ENCODE measurements at places on chromosomes 4 and X.

DNA sequence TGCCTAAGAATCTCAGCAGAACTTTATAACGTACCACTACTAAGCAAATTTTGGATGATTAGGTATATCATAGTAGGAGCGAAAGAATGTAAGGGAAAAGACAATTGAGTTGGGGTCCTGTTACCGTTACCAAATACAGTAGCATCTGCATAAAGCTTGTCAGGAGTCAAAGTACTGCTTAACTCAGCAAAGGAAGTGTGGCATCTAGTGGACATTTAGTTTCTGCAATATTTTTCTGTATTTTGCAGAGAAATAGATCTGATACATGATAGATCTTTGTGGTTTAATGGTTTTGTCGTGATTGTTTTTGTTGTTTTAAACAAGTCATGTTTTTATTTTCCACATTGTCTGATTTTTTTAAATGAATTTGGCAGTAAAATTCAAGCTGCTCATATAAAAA, 81.0 kb upstream of the SMARCAD1 start:
- DNase-seq, result no peak

GRCh38 chrX:2855761-2856160, 27.0 kb downstream of the GYG2 start:
- no peak for DNase-seq

- no peak for DNase-seq
Observed at GRCh38 chrX:20633451-20633850, 366.7 kb upstream of the RPS6KA3 start.

DNA sequence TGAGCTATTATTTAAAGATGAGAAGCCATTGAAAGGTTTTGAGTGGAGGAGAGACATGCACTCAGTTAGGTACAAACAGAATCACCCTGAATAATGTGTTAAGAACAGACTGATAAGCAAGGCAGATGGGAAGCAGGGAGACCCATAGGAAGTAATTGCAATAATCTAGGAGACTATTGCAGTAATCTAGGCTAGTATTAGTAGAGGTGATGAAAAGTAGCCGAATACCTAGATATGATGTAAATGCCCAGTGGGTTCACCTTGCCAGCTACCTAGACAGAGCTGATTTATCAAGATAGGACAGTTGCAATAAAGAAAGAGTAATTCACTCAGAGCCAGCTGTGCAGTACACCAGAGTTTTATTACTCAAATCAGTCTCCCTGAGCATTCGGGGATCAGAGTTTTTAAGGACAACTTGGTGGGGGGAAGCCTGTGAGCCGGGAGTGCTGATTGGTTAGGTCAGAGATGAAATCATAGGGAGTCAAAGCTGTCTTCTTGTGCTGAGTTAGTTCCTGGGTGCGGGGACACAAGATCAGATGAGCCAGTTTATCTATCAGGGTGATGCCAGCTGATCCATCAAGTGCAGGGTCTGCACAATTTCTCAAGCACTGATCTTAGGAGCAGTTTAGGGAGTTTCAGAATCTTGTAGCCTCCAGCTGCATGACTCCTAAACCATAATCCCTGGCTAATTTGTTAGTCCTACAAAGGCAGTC, 427.5 kb downstream of the RPA4 start:
- no peak for DNase-seq

GRCh38 chr4:172707622-172708021, 461.0 kb upstream of the GALNT7 start:
- peak; percentile 86 for DNase-seq

DNA sequence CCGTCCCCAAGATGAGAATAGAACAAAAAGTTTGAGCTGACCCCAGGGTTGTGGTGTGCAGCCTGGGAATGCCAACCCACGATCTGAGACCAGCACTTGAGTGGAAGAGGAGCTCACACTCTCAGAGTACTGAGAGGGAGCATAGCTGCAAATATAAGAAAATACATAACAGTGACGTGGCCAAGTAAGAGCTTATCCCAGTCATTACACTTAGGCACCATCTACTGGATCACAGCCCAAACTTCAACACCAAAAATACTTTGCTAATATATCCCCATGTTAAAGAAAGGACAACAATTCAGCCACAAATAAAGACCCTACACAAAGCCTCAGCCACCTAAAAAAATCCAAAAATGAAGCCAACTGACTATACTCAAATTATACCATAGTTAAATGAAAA, 33.3 kb upstream of the CXCL6 start:
- no peak for DNase-seq

- DNase-seq, result no peak
Observed at GRCh38 chr4:57989430-57989829, 879.2 kb upstream of the IGFBP7 start.

GRCh38 chr4:79576429-79576753, 168.4 kb upstream of the GK2 start:
- DNase-seq, result peak; percentile 2

GRCh38 chr4:138614398-138615142, 372.4 kb upstream of the SLC7A11 start:
- no peak for DNase-seq

DNA sequence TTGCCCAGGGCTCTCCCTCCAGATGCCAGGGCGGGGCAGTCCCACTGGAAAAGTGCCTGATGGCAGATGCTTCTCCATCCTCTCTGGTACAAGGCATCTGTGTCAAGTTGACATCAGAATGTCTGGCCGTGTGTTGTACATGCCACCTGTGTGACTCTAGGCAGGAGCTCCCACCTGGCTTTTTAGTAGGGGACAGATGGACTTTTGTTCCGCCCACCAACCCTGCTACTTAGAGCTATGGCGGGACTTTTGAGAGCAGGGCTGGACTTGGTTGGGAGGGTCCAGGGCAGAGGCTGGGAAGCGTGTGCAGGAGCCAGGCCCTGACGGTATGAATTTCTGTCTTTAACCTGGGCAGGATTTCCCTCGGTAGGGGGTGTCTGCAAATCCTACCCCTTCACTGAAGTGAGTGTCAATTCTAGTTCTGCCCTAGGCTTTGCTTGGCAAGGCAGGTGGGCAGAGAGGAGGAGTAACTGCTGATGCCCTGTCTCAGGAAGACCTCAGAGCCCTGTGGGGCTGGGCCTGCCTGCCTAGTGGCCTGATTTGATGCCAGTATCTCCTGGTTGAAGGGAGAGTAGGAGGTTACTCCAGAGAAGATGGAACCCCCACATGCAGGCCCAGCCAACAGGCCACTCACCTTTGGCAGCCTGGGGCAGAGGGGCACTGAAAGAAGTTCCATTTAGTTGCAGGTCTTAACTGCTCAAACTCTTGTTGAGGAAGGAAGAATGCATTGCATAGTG, 99.1 kb downstream of the PJA1 start:
- no peak for DNase-seq

DNA sequence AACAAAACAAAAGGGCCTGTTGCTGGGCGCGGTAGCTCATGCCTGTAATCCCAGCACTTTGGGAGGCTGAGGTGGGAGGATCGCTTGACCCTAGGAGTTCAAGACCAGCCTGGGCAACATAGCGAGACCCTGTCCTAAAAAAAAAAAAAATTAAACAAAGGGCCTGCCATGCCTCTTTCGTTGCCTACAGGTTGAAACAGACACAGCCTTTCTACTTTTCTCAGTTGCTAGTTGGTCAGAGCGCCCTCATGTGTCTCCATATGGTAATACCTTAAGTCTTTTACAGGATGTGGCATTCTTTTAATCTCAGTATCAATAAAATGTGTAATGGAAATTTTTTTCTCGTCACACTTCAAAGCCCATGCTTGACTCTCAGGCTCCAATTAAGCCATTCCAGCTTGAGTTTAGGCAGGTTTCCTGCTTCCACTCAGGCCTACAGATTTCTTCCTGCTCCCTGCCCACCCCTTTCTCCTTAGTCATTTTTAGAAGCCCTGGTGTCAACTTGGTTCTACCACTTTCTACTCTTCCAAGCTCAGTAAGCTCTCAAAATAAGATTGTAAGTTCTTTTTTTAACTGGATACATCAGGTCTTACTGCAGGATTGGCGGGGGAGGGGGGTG, 4.6 kb upstream of the SOWAHD start:
- DNase-seq, result peak; percentile 5

DNA sequence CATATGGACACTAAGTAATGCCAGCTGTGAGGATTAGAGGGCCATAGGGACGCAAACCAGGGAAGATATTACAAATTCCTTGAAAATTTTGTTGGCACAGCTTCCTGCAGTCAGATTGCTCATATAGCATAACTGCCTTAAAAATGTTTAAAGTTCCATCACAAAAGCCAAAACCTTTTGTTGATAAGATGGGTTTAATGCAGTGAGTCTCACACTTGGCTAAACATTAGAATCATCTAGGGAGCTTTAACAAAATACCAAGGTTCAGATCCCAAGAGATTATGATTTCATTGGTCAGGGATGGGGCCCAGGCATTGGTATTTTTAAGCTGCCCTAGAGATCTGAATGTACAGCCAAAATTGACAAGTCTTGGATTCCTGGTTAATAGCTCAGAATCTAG, 376.5 kb upstream of the MAD2L1 start:
- no peak for DNase-seq

- no peak for DNase-seq
Observed at GRCh38 chr4:42396752-42397634, at the start of gene SHISA3. Gene SHISA3 (plus strand): TSS chr4:42397488. CDS start chr4:42398057, 569 bp downstream.

- no peak for DNase-seq
Observed at GRCh38 chr4:147830987-147831386, 99.1 kb downstream of the ARHGAP10 start.

GRCh38 chr4:163558539-163559044, 64.1 kb downstream of the TMA16 start:
- DNase-seq, result no peak

GRCh38 chrX:148500423-148501385, at the start of gene AFF2:
Gene AFF2 (plus strand): TSS chrX:148500617. CDS start chrX:148501098, 481 bp downstream.
- DNase-seq, result peak; percentile 69

DNA sequence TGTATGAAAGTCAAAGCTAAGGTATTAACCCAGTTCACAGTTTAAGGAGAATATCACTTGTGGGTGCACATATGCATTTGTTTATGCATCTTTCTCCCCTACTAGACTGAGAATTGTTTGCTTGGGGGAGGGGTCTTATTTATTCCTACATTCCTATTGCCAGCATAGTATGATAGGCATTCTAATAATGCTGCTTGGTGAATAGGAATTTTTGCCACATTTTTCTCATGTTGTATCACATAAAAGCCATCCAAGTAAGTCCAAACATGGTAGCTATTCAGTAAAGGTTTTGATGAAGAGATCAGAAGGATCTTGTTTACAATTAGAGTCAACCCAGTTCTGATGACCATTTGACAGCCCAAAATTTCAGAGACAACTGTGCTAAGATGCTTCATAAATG, 48.6 kb downstream of the ASB9 start:
- DNase-seq, result no peak

DNA sequence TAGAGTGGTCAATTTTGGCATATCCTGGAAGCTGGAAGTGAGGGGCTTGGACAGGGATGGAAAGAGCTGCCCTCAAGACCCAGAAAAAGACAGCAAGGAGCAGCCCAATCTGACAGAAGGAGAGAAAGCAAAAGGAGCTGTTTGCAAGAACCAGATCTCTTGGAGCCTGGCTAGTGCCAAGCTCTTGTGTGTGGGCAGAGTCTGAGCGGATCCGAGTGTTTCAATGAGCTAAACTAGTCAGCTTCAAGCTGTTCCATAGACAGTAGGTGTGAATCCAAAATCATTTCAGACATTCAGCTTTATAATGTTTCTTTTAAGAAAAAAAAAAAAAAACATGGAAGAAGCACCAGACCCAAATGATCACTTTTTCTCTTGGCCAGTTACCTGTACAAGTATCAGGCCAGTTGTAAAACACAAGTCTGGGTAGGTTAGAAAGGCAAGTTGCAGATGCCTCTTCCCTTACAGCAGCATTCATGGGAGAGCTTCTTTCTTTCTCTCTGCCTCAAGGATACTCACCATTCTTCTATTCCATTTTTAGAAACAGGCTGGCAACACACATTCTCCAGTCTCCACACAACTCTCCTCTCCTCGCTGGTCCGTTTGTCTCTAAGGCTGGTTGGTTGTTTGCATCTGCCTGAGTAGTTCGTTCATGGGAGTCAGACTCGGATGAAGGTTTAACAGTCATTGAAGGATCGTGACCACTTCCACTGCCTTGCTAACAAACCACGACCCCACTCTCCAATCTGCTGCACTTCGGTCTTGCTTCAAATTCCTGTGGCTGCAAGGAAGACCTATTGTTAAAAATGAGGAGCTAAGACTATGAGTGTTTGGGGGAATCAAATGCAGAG, 105.2 kb upstream of the GATB start:
- DNase-seq, result no peak

GRCh38 chr4:104989371-104989770, 157.3 kb upstream of the TET2 start:
- peak; percentile 43 for DNase-seq

DNA sequence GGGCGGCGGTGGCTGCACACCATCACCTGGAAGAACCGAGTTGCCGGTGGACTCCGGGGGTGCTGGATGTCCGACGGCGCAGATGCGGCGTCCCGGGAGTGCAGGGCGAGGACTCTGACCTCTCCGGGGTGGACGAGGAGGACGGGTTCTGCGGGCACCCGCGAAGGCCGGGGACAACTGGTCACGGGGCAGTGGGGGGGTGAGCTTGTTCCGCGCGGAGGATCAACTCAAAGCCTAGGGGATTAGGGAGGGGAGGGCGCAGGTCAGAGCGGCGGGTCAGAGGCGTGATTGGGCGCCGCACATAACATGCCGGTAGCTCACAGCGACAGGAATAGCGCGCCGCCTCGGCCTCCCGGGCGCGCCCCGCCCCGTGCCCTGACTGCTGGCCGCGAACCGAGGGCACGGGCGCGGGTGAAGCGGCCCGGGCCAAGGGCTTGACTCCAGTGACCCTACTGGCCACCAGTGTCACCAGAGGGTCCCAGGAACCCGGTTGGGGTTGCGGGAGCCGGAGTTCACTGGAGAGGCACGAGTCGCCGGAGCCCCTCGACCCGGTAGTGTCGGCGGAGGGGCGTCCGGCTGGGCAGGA, at the start of gene KLHL34:
TSS of gene KLHL34 (minus strand) at position 179 of the 586 bp plus-strand sequence. CDS start 542 bp downstream, outside the sequence.
- DNase-seq, result no peak

GRCh38 chr4:142567199-142567598, 278.9 kb downstream of the INPP4B start:
- no peak for DNase-seq

DNA sequence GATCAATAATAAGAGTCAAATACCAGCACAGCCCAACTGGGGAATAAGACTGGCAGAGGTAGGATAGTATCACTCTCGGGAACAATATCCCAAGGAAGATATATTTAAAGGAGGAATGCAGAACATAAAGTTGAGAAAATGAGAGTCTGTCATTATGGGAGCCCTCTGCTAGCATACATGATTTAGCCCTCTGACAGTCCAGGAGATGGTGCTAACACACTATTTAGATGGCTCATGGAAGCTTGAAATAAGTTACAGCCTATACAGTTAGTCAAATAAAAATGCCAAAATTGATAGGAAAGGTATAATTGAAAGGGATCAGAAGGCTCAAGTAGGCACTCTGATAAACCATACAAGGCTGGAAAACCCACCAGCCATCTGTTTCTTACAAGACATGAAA, 201.0 kb upstream of the NEIL3 start:
- no peak for DNase-seq

DNA sequence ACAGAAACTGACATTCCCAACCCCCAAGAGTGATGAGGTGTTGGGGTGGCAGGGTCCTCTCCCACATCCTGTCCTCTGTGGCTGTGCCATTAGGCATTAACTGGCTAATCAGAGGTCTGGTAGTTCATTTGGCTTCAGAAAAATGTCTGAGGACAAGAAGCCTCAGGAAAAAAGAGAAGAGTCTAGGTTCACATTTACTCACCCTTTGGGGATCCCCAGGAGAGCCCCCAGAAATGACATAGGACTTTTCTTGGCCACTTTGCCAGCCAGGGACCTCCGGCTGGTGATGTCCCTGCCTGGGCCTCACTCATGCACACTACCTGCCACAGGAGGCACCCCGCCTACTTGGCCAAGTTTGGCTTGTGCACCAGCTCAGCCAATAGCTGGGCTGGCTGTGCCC, 173.0 kb downstream of the RBM46 start:
- DNase-seq, result no peak

- no peak for DNase-seq
Observed at GRCh38 chr4:141233673-141234072, 13.0 kb downstream of the ZNF330 start.

GRCh38 chrX:106619797-106620196, 8.0 kb downstream of the RADX start:
- no peak for DNase-seq
